KBM-7 (cell line): ENCODE measurements at places on chromosomes 11 and 22.
A peak's percentile ranks its signal among the peaks of the same experiment; 100 is the strongest.

DNA sequence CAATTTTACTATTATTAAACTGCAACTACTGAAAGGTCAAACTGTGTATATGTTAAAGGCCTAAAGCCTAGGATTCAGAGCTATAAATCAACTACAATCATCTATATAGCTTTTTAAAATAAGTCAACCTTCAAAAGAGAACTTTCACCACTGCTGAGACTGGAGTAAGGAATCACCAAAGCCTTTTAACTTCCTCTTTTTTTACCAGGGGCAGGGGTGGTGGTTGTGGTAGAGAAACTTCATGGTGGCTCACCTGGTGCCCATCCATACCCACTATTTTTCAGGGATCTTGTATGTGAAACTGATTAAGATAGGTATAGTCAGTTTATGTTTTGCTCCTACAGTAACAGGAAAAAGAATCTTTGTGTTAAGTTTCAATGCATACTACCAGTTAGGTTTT, 31.5 kb downstream of the TSG101 start:
- peak; percentile 45 for DNase-seq

DNA sequence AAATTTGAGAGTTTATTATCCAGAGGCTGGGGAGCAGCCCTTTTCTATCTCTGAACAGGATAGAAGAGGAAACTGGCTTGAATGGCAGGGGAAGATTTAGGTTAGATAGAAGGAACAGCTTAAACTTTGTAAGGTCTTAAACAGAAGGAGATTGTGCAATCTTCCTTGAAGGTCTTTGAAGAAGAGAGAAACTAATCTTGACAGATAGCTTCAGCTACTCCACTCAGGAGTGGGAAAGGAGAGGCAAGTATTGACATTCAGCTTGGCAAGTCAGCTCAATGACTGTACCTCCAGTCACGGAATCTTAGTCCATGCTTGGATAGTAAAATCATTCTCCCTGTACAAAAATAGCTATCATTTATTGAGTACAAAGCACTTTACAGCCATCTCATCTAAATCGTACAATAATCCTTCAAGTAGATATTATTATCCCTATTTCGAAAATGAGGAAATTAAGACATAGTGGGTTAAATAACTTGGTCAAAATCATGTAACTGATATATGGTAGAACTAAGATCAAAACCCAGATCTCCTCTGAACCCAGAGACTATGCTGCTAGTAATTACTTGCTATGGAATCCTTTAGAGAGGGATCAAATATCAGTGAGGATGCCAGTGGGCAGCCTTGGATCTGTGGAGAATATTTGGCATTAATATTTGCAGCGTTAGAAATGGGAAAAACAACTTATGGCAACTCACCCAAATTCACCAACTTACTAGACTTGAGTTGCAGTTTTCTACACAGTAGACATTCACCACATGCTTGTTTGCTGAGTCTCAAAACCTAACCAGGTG, 14.6 kb downstream of the C11orf97 start:
- peak; percentile 64 for DNase-seq

DNA sequence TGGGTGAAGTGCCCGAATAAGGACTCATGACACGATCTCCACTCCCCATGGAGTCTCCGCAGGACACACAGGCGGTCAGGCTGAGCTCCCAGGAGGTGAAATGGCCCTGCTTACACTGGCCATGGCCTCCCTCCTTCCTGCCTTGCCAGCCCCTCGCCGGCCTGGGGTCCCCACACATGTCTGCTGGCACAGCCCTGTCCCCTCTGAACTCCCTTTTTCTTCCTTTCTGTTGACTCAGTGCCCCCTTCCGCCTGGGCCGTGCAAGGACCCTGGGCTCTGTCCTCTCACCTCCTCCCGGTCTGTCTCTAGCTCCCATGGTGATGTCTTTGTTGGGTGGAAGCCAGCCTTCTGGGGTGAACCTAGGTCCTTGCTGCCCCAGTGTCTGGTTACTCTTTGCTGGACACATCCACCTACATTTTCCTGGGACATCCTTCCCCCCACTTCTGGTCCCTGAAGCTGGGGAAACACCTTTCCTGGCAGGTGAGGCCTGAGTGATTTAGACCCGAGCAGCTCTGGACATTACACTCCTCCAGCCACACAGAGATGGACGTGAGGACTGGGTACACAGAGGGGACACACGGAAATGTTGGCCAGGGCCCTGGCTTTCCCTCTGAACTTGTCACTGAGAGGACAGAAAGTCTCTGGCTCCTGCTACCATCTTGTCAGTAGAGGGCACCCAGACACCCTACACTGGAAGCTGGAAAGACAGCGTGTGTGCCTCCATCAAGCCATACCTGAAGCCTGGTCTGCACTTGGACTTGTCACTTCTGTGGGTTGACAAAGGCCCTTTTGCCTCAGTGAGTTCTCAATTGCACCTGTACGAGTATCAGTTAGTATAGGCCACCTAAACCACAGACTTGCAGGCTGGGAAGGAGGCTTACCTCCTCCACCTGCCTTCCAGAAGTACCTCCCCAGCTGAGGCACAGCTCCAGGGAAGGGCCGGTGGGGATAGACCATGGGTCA, 864.3 kb downstream of the TBC1D22A start:
- DNase-seq, result no peak

GRCh38 chr11:130390071-130390758, 38.2 kb downstream of the ADAMTS8 start:
- peak; percentile 26 for DNase-seq
